ENCODE measurements at places on chromosomes 4 and X. TPM values are rescaled to one million over a fixed set of nuclear protein-coding genes. Genes with fewer than 3 reads are reported as not detected.

- DNase-seq: no peak
Measured at GRCh38 chr4:40187386-40187906, 9.4 kb upstream of the RHOH start.

DNA sequence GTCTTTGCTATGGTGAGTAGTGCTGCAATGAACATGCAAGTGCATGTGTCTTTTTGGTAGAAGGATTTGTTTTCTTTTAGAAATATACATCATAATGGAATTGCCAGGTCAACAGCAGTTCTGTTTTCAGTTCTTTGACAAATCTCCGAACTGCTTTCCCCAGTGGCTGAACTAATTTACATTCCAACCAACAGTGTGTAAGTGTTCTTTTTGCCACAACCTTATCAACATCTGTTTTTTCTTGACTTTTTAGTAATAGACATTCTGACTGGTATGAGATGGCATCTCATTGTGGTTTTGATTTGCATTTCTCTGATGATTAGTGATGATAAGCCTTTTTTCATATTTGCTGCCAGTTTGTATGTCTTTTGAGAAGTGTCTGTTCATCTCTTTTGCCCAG lies 406.3 kb downstream of the DTHD1 start:
- no peak for DNase-seq

DNA sequence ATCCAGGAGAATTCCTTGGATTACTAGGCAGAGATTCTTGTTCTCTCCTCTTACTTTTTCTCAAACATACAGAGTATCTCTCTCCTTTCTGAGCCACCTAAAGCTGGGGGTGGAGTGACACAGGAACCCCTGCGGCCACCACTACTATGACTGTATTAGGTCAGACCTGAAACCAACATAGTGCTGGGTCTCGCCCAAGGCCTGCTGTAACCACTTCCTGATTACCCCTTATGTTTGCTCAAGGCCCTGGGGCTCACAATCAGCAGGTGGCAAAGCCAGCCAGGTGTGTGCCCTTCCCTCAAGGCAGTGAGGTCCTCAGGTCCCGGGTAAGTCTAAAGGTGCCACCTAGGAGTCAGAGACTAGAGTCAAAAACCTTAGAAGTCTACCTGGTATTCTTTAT lies 166.4 kb downstream of the PARM1 start:
- DNase-seq: no peak

DNA sequence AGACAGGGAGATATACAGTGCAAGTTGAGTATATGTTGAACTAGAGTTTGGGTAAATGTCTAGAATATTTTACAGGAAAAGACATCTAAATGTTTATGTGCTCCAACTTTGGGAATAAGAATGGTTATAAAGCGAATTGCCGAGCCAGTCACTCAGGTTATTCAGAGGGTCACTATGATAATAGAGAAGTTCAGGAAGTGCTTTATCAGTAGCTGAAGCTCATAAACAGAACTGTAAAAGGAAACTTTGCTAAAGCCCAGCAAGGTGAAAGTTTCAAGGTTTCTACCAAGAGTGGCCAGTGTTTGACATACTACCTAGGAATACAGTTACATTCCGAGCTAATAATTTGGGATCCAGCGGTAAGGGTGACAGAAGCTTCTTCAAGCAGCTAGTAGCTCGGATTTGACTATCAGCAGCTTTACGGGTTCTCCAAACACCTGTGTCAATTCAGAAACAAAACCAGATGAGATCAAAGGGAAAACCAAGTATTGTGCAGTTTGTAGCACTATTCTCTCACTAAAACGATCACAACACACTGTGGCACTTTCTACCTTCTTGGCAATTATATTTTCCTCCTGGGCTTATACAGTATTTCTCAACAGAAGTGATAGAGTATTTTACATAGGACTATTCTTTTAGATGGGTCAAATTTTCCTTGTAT lies 17.2 kb upstream of the BCLAF3 start:
- DNase-seq: no peak

IL2RG gene
- 366 TPM for total RNA-seq
